ENCODE measurements at places on chromosomes 12 and 14.

GRCh38 chr12:108890208-108890607 is 10.3 kb downstream of the DAO start:
- DNase-seq: peak; percentile 37

DNA sequence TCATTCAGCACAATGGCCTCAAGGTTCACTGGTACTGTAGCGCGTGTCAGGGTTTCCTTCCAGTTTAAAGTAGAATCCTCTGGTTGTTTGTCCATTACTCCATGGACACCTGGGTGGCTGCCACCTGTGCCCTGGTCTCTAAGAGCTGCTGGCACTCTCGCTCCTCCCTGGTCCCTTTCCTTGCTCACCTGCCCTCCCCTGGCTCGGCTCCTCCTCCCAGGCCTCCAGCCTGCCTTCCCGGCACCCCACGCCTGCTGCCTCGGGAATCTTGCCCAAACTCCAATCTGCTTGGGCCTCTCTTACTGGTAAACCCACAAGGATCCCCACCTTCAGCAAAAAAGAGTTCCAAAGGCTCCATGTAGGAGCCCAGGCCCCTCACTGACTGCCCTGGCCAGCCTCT is 154.4 kb upstream of the DIO3 start:
- no peak for DNase-seq

DNA sequence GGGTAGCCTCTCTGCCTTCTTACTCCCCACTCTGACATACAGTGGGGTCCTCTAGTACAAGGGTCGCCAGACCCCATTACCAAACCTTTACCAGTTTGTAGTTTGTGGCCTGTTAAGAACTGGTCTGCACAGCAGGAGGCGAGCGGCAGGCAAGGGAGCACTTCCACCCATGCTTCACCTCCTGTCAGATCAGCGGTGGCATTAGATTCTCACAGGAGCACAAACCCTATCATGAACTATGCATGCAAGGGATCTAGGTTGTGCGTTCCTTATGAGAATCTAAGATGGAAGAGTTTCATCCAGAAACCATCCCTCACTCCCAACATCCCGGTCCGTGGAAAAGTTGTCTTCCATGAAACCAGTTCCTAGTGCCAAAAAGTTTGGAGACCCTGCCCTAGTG is 146.5 kb downstream of the HMGA2 start:
- DNase-seq: no peak

DNA sequence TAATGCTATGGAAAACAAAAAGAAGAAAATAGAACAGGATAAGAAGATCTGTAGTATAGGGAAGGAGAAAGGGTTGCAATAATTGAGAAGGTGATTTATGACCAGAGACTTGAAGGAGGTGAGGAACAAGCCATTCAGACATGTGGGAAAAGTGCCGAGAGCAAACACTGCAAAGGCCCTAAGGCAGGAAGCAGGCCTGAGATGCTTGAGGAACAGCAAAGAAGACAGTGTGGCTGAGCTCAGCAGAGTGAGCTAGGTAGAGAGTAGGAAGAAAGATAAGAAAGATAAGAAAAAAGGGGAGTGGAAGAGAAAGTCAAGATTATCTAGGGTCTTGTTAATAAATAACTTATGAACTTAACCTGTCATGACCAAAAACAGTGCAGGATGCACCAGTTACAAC is 671.8 kb downstream of the RPS29 start:
- DNase-seq: peak; percentile 35

GRCh38 chr14:68408680-68409079 is 384.2 kb downstream of the ZFP36L1 start:
- no peak for DNase-seq

DNA sequence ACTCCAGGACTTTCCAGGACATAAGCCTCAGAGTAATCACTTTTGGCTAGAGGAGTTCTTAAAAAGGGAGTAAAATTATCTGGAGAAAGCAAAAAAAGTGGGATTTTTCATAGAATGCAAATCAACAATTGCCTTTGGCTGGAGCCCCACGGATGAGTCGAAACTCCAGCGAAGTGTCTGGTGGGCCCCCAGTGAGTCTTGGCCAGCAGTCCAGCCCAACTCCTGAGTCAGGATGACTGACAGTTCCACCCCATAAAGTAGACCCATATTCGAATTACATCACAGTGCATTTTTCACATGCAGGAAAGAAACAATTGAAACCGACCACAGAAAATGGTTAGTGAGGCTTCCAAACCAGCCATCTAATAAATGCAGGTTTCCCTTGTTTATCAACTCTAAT is 265.7 kb downstream of the BCL11B start:
- DNase-seq: no peak

GRCh38 chr12:989751-990660 is 1.0 kb upstream of the ERC1 start:
- DNase-seq: peak; percentile 61

- no peak for DNase-seq
Observed at GRCh38 chr12:111249018-111249370, 119.9 kb downstream of the PHETA1 start.

DNA sequence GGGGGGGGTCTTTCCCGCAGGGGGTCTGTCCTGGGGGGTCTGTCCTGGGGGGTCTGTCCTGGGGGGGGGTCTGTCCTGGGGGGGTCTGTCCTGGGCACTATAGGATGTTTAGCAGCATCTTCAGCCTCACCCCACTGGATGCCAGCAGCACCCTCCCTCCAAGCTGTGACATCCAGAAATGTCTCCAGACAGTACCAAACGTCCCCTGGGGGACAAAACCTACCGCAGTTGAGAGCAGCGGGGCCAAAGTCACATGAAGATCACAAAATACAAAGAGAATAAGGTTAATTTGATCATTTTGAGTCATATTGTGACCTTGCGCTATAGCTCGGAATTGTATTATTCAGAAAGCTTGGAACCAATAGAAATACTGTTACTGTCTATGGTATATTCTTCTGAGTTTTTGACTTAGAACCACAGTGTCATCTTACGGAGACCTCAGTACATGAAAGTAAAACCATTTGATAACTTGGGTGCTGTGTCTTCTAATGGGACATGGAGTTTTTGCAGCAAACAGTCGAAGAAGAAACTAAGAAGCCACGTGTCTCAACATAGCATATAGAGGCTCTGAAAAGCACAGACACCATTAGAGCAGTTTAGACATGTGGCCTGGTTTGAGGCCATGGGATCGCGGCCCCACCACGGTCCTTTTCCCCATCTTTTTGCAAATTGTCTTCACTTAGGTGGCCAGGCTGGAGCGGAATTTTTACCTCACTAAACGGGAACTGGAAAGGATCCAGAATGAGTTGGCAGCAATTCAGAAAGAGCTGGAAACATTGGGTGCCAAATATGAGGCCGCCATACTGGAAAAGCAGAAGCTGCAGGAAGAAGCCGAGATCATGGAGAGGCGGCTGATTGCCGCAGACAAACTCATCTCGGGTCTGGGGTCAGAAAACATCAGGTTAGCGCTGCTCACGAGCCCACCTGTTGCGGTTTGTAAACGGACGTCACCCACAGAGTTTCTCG is 59.9 kb downstream of the CCDC92 start:
- DNase-seq: peak; percentile 40

DNA sequence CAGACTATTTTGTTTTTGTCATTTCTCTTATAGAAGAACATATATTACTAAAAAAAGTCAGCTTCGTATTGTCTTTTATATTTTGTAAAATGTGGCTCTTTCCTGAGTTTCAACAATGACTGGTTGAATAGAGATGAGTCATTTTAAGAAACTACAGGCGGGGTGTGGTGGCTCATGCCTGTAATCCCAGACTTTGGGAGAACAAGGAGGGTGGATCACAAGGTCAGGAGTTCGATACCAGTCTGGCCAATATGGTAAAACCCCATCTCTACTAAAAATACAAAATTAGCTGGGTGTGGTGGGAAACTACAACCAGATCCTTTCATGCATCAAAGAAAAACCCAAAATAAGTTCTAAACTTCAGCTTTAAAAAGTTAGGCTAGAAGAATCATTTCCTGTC is 28.8 kb downstream of the HECTD4 start:
- no peak for DNase-seq

GRCh38 chr14:32710731-32711680 is 227.7 kb upstream of the NPAS3 start:
- DNase-seq: peak; percentile 63

DNA sequence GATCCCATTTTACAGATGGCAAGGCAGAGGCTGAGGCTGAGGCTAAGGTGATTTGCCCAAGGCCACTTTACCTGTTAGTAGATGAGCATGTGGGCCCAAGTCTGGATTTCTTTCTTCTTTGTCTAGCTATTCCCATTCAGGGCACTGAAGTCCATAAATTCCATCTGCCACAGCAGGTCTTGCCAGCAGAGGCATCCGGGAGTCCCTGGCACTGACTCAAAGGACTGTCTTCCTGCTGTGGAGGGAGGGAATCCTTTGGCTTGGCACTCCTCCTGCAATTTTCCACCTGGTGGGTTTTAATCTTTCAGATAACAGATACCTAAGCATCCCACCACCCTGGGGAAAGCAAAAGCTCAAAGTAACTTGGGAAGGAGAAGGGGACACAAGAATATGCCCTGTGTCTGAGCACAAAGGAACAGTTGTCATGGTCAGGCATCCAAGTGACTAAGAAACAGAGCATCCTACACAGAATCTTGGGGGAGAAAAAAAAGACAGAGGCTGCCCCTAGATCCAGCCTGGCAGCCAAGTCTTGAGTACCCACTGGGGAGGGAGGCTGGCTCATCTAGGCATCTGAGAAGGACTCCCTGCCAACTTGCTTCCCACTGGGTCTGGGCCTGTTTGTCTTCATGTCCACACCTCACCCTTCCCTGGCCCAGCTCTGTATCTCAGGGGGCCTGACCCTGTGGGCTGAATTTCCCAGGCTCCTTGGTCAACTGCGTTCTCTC is 35.6 kb upstream of the CMKLR1 start:
- no peak for DNase-seq

GRCh38 chr14:28163897-28164296 is 602.7 kb upstream of the FOXG1 start:
- no peak for DNase-seq

DNA sequence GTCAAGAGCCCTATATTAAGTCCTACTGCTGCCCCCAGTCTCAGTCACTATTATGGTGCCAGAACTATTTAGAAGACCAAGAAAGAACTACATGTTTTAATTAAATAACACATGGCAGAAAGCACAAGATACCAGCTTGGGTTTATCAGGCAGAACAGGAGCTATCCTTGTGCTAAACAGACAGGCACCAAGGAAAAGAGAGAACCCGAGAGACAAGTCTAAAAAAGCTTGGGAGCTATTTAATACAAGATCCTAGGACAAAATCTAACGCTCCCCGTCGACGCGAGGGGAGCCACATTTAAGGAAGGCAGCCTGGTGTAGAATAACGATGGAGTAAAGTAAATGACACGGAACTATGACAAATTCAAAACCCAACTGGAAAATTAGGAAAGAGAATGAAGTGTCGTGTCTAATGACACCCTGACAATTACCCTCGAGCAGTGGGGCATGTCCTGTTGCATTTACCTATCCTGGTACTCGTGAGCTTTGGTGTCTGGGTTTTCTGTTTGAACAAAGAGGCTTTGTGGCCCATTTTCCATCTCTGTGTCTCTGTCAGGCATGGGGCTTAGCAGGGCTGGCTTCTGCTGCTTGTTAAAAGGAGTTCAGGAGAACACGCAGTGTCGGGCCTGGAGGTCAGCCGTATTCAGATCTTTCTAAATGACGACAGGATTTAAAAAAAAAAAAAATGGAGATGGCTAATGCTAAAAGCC is 140.6 kb downstream of the ETNK1 start:
- no peak for DNase-seq

DNA sequence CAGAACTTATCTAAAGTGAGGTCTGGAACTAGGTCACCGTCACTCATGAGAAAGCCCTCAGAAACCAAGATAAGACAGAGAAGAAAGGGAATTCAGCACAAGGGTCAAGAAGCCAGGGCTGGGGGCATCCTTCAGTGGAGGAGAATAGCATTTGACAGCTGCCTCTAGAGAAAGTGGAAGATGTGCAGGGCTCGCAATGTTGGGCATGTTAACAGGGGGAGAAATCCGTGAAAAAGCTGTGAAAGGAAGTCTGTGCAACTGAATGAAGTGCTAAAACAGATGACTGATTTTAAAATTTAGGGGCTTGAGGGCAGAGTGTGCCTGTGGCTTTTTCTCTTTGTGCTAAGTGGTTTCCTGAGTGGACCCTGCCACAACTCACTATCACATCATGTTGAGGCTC is 97.7 kb upstream of the IFNG-AS1 start:
- no peak for DNase-seq

DNA sequence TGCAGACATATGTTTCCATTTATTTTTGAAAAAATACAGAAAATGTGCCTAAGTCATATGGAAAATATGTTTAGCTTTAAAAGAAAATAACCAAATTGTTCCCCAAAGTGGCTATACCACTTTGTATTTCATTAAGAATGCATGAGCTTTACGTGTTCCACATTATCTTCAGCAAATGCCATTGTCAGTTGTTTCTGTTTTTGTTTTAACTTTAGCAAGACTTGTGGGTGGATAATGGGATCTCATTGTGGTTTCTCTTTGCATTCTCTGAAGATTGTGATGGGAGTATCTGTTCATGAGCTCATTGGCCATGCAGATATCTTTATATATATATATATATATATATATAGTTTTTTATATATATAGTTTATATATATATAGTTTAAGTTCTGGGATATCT is 181.5 kb downstream of the CCER1 start:
- DNase-seq: no peak

- peak; percentile 24 for DNase-seq
Observed at GRCh38 chr12:92431146-92431545, 271.6 kb upstream of the PLEKHG7 start.

Data from mesendoderm (in vitro differentiated cells).